ENCODE measurements at places on chromosomes 12 and 14. TPM values are rescaled to one million over a fixed set of nuclear protein-coding genes. Genes with fewer than 3 reads are reported as not detected.

The KERA gene
- total RNA-seq = not detected

The SLC7A8 gene
- 0.69 TPM for total RNA-seq

The C3AR1 gene
- total RNA-seq = not detected

The LTBR gene
- total RNA-seq = 195 TPM

The PIK3C2G gene
- total RNA-seq = not detected

The LALBA gene
- total RNA-seq = not detected

The OR6C3 gene
- not detected for total RNA-seq

The APEX1 gene
- 262 TPM for total RNA-seq

The PLEKHG3 gene
- 51.5 TPM for total RNA-seq

The PSMA6 gene
- 266 TPM for total RNA-seq

The DENND5B gene
- total RNA-seq = 14.1 TPM

The PTPN6 gene
- total RNA-seq = 14.4 TPM
